NCI-H2081 treated with DMSO at 0.1 percent for 48 hours (cell line): ENCODE measurements at places on chromosomes 2 and 18.

DNA sequence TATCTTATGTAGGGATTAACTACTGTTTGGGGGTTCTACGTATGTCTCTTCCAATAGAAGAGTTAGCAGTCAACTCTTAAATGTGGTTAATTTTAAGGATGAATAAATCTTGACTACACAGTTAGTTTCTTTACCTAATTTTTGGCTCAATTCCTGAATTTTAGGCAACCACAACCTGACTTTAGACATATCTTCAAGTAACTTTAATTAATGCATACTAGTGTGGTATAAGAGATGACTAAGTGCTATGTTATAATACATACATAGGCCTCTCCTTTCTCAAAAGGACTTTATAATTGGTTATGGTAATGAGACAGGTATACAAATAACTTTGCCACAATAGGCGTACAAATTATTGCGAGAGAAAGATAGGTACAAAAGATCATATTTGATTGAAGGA, 312.0 kb downstream of the IRS1 start:
- DNase-seq: no peak

DNA sequence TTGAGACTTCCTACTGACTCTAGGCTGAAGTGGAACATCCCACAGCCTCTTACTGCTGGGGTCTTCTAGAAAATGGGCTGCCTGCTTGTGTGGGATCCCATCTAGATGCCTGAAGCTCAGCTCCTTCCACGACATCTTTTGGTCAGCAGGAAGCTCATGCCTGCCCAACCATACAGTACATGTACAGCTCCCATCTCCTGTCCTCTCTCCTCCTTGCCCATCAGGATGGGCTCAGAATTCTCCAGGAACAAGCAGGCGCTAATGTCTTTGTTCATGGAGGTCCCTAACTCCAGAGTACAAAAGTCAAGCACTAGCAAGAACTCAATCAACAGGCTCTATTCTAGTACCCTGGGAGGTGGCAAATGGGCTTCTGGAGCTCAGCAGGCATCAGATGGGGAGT, 31.7 kb upstream of the GPR17 start:
- no peak for DNase-seq

DNA sequence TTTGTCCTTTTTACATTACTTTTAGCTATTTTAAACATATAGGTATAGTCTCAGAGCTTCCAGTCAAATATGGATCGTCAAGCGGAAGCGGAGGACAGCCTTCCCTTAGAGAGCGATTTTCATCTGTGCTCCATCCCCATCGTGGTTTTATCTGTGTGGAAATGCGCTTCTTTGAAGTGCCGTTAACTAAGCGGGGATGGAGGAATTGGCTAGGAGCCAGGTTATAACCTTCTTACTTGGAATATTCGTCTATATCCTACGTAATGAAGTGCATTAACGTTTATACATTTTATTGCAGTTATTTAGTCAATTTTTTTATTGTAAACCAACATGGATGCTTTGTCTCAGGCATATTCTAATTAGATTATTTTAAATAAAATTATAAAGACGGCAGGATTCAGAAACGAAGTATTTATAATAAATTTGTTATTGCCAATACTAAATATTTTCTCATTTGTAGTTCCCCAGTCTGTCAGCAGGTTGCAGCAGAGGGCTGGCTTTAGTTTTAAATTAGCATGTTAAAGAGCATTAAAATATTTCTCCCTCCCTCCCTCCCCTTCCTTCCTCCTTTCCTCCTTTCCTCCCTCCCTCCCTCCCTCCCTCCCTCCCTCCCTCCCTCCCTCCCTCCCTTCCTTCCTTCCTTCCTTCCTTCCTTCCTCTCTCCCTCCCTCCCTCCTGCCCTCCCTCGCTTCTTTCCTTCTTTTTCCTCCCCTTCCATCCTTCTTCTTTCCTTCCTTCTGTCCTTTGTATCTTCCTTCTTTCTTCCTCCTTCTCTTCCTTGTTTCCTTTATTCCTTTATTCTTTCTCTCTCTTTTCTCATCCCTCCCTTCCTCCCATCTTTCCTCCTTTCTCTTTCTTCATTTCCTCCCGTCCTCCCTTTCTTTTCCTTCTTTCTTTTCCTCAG, 80.6 kb upstream of the DOCK10 start:
- DNase-seq: no peak

GRCh38 chr2:3680548-3681345, 22.6 kb upstream of the DCDC2C start:
- DNase-seq: no peak

GRCh38 chr2:215324811-215325210, 13.0 kb downstream of the ATIC start:
- no peak for DNase-seq

- no peak for DNase-seq
These were observed 35.3 kb downstream of the NCKAP5 start for GRCh38 chr2:133532919-133533318.

DNA sequence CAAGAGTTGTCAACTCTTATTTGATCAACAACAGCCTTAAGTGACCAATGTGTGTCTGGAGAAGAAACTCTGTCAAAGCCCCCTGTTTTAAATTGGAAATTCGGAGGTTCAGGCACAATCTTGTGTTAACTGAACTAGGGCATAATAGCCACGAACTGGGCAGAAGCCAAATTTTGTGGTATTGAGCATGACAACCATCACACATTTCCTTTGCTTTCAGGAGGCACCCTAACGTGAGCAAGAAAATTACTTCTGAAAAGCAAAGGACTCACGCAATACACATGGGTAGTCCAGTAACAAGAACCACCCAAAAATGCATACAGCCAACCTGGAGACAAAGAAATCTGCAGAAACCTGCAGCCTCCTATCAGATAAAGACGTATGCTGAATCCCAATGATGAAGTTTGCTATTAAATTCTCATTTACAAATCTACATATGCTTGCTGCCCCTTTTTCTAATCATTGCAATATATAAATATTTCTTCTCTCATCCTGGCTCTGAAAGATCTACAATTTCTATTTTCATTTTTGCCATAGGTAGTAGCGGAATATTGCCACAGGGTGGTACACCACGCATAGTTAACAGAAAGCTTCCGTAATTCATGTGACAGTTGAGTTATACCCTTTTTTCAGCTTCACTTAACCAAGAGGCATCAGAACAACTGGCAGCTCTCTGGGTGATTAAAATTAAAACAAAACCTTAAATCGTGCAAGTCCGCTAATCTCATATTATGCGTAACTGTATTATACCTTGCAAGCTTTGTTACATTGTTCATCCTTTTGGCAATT, 495.8 kb downstream of the NRXN1 start:
- DNase-seq: peak; percentile 76

- DNase-seq: no peak
These were observed 529 bp upstream of the MTA3 start for GRCh38 chr2:42567806-42568400.

DNA sequence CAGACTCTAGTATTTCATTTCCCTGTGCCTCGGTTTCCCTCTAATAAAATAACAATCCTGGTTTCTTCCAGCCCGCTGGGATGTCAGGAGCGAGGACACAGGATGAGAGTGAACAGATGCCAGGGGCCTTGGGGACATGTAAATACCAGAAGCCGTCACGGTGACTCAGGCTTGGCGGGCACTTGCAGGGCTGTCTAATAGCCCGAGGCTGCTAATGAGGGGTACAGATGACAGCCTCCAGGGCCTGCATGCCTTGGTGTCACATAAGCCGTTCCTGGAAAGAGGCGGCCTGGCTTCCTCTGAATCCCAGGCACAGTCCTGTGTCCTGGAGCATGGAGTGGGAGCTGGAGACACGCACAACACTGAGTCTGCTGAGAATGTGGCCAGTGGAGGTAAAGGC, 28.2 kb downstream of the HS1BP3 start:
- no peak for DNase-seq

DNA sequence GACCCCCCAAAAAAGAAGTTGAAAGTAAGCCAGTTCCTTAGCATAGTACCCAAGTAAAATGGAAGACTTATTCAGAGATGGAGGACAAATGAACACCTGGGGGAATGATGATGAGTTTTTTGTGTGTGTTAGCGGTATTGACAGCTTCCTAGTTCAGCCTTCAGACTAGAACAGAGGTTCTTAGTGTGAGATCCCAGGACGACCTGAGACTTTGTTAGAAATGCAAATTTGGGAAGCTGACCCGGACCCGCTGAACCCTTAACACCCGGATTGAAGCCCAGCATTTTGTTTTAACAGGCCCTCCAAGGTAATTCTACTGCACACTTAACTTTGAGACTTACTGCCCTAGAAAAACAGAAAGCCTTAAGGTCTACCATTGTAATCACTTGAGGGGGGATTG, 20.3 kb downstream of the SPOPL start:
- DNase-seq: no peak

DNA sequence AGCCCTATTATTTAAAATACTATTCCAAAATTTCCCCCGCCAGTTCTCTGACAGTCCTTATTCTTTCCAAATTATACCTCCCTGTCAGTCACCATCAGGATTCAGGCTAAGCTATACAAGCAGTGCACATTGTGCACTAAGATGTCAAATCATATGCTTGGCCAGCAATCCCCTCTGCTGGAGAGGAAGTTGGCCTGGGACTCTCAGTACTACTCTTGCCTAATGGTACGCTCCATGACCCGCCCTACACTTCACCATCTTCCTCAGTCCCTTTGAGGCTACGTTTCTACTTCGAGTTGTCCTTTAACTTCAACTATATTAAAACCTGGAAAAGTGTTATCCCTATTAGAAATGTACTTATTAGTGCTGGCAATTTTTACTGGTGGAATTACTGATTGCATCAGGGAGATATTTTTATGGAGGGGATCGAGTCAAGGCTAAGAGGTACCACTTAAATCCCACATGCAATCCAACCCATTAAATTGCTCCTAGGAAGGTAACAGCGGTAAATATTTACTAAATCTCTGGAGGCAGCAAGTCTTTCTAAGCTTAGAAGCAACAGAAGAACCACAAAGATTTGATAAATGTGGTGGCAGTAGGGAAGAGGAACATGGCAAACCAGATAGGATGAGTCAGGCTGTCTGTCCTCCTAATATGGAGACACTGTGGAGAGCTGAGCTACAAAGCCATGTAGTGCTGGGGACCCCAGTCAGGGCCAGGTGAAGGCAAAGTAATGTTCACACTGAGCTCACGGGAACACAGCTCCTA, 2.7 kb downstream of the USP40 start:
- no peak for DNase-seq

- DNase-seq: no peak
These were observed 103.5 kb upstream of the MAP3K20 start for GRCh38 chr2:172972005-172972619.

GRCh38 chr2:72871060-72871459, 16.1 kb upstream of the SPR start:
- no peak for DNase-seq

DNA sequence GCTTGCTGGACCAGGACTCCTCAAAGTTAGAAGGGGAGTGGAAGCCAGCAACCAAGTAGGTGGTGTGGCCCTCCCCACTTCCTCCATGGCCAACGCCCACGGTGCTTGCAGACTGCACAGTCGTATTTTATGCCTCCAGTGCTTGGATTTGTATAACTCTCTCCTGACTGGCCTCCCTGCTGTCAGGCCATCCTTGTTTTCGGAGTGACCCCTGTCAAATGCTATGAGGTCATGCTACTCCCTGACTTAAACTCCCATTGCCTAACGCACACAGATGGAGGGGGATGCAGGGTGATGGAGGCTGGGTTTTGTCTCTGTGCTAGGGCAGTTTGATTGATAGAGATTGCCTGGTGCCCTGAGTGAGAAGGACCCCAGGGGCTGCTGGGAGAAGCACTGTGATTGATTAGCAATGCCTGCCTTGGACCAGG, 36.1 kb downstream of the GLI2 start:
- no peak for DNase-seq

- no peak for DNase-seq
These were observed 642.9 kb downstream of the ZEB2 start for GRCh38 chr2:143877056-143877455.

DNA sequence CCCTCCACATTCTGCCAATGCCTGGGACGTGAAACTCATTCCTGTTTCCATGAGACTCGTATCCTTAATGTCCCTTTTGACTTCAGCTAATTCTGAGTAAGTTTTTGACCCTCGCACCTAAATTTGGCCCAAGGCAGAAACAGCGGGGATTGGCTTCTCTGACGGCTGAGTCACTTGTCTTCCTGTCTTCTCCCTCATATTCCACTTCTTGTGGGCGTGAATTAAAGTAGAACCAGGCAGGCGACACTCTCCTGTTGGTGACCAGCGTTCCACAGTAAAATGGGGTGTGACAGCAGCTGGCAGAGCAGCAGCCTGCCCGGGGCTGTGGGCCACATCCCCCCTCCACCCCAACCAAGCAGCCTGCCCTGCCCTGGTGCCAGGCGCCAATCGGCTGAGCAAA, 15.5 kb downstream of the TTC32 start:
- no peak for DNase-seq

DNA sequence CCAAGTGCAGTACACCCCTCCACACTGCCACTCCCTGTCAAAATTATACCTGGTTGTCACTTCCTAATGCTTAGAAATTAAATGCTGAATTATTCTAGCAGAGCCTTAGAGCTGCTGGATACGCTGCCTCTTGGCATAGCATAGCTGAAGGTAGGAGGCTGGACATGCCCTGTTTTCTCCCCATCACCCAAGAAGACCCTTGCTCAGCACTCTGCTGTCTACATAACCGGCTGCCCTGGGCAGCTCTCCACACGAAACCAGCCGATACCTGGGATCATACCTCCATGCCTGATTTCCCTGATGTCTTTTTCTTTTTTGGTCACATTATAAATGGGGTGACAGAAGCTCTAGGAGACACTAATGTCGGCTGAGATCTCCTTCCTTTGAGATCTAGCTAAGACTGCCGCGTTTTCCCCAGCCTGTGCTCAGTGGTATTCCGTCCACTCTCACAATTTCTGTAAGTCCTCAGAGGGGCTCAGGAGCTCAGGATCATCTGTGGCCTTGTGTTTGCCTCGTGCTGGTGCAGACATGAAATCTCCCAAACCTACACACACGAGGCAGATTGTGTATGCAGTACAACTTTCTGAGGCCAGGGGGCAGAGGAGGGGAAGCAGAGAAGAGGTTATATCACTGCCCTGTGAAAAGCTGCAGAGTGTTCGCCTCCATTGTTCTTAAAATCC, 13.5 kb upstream of the ZAP70 start:
- DNase-seq: peak; percentile 30

DNA sequence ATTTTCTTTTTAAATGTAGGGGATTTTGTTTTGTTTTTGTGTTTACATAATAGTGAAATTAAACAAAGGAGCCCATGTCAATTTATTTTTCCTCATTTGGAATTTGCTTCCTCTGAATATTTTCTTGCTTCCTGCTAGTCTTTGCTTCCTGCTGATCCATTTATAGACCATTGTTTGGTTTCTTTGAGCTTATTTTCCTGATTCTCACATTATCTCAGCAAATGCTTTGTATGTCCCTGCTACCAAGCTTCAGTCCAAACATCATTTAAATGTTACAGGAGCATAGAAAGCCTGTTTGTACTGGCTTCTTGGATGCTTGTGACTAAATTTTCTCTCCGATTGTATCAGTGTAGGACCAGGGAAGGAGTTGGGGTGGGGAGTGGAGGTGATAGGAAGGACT, 127.3 kb upstream of the IL1R2 start:
- DNase-seq: no peak

DNA sequence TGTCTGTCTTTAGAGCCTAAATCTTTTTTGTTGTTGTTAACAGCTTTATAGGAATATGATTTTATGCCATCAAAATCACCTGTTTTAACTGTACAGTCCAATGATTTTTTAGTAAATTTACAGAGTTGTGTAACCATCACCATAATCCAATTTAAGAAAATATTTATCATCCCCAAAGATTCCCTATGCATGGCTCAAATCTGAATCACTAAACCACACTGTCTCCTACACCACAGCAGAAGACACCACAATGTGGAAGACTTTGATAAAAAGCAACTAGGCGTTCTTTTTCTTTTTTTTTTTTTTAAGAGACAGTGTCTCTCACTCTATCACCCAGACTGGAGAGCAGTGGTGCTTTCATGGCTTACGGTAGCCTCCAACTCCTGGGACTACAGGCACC, 99.6 kb downstream of the TXNL1 start:
- DNase-seq: no peak

GRCh38 chr2:26349690-26350089, 3.1 kb upstream of the ADGRF3 start:
- no peak for DNase-seq
